ENCODE measurements at places on chromosomes 5 and 9. TPM values are rescaled to one million over a fixed set of nuclear protein-coding genes. Genes with fewer than 3 reads are reported as not detected.
A peak's percentile ranks its signal among the peaks of the same experiment; 100 is the strongest.

The SOX30 gene
- not detected for total RNA-seq

The CACFD1 gene
- total RNA-seq: 19.5 TPM

The IL4 gene
- total RNA-seq: not detected

The GPR21 gene
- 6.4 TPM for total RNA-seq

The SLC36A2 gene
- total RNA-seq: not detected

GRCh38 chr5:128349044-128349858 lies 188.8 kb downstream of the FBN2 start:
- H3K27ac ChIP-seq: no peak overlapping the region
- no peaks in the 10 kb centered on the region for H3K4me1 ChIP-seq
- H3K4me3 ChIP-seq: no peak overlapping the region
- no peaks in the 10 kb centered on the region for H3K27me3 ChIP-seq
- no peak for DNase-seq

GRCh38 chr9:89013660-89014059 lies 22.4 kb downstream of the S1PR3 start:
- H3K27ac ChIP-seq: no peak overlapping the region
- no peak for DNase-seq
- no peaks in the 10 kb centered on the region for H3K36me3 ChIP-seq
- no peaks in the 10 kb centered on the region for H3K4me1 ChIP-seq
- no peak overlapping the region for H3K4me3 ChIP-seq

DNA sequence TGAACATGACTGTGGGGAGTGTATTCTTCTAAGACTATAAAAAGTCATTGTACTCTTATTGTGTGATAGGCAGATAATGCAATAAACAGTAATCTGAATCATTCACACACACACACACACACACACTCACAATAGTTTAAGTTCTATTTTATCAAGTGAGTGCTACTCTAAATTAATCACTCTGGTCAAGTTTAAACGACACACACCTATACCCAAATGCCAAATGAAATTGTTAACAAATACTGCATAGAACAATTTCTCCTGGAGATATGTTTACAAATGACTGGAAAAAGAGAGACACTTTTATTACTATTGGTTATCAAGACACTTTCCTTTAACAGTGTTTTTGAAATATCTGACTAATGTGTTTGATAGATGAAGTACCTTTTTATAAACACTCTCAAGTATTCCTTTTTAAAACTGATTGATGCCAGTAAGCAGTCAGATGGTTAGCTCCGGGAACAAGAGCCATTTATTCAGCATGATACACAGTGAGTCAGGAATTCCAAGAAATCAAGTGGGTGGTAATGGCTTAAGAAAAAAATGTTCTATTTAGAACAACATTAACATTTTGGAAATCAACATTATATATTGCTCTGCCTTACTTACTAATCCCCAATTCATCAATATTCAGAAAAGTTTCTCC lies 521.6 kb upstream of the ST8SIA4 start:
- H3K27me3 ChIP-seq: no peaks in the 10 kb centered on the region
- peak overlapping the region; percentile 60 for H3K27ac ChIP-seq
- H3K4me3 ChIP-seq: no peak overlapping the region

- no peak overlapping the region for H3K4me3 ChIP-seq
- peaks cover 4% of the 10 kb centered on the region for H3K4me1 ChIP-seq
- no peaks in the 10 kb centered on the region for H3K27me3 ChIP-seq
- no peak overlapping the region for H3K27ac ChIP-seq
- no peaks in the 10 kb centered on the region for H3K36me3 ChIP-seq
Observed at GRCh38 chr5:87190041-87190440, 77.6 kb upstream of the RASA1 start.

DNA sequence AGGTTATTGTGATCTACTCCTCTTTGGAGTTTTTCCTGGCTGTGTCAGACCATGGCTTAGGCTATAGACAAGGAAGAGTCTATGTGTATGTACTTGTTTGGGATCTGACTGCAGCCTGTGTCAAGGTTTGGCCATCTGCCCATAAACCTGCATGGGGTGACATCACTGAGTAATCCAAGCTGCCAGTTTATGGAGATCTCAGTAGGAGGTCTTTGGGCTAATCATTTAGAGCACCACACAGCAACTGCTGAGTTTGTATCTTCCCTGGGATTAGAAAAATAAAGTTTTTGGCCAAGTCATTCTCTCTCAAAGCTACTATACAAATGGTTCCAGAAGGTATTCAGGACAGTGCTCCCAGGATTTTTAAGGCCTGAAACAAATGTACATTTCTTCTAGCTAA lies 65.5 kb upstream of the HSPB3 start:
- H3K36me3 ChIP-seq: no peaks in the 10 kb centered on the region
- H3K4me3 ChIP-seq: no peak overlapping the region
- H3K27ac ChIP-seq: no peak overlapping the region
- no peak for DNase-seq
- H3K4me1 ChIP-seq: peaks cover 34% of the 10 kb centered on the region
- H3K27me3 ChIP-seq: no peaks in the 10 kb centered on the region
